ENCODE measurements at places on chromosomes 12 and 14.

DNA sequence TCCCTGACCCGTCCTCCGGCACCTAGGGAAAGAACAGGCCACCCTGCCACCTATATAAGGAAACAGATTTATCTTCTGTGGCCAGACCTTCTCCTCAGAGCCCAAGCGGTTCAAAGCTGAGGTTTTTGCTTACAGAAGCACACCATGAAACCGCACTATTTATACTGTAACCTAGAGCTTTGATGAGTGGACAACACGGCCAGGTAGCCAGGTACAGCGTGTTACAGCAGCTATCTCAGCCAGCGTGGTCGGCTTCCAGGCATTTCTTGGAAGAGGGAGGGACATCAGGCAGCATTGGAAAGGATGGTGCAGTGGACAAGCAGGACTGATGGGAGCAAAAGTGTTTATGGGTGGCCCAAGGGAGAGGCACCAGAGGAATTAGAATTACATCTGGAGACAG is 34.4 kb downstream of the TTC7B start:
- no peak for DNase-seq

GRCh38 chr14:30580616-30581282 is 21.8 kb downstream of the G2E3 start:
- DNase-seq = no peak

DNA sequence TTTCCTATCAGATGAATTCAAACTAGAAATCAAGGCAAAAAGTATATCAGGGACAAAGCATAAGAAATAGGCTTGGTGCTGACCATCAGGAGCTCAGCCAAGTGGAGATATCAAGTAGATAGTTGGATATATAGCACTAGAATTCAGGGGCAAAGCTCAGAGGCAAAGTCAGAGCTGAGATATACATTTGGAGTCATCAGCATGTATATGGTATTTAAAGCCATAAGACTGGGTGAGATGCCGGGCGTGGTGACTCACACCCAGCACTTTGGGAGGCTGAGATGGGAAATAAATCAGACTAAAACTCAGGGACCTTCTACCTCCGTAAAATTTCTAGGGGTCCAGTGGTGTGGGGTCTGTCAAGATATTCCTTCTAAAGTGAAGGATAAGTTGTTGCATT is 38.9 kb upstream of the LIMA1 start:
- DNase-seq = no peak

DNA sequence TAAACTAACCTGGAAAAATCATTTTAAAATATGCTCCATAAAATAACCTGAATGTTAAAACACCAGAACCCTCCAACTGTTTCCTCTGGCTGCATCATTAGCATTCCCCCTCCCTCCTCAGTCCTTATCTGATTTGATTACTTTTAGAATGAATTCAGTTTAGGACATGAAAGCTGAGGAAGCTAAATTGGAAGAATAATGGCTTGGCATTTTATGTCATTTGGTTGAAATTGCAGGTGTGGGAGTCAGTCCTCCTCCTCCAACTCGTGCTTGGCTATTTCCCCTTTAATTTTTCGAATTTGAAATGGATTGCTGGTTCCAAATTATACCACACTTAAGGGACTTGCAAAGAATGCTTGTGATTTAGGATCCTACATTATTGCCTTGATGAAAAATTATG is 473.0 kb upstream of the STXBP6 start:
- DNase-seq = no peak

- DNase-seq = no peak
These were observed 318.1 kb downstream of the LRIG3 start for GRCh38 chr12:58602179-58602578.

GRCh38 chr14:56816574-56817391 is 6.5 kb upstream of the OTX2 start:
- DNase-seq = no peak

GRCh38 chr14:43671716-43672485 is 835.2 kb downstream of the FSCB start:
- no peak for DNase-seq

DNA sequence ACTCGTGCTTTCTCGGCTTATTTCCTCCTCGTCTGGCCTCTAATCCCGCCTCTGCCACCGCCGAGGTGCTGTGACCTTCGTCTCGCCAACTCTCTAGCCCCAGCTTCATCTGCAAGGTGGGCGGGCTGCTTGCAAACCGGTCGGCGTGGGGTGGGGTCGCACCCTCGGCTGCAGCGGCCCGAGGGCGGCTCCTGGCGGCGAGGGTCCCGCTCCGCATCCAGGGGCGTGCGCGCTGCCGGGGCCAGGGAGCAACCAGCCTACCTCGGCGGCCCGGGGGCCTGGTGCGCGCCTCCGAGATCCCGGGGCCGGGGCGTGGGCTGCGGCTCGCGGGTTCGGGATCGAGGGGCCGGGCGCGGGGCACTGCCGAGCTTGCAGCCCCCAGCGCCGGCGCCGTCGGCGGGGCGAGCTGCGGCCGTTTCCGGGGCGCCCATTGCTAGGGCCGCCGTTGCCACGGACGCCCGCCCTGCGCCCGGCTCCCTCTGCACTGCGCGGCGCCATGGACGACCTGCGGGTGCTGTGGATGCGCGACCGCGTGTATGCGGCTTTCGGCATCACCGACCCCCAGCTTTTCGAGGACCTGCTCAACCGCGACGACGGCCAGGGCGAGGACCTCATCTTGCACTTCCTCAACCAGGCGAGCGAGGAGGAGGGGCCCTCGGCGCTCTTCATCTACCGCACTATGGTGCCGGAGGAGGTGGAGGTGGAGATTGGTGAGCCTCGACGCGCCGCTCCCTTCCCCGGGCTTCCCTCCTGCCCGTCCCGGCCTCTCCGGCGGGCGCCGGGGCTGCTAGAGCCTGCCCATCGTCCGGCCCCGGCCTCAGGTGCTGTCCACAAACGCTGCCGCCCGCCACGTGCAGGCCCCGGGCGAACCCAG is at the start of gene DNAH10:
TSS of gene DNAH10 (plus strand) at position 461 of the 874 bp plus-strand sequence. CDS start at position 497, 36 bp downstream.
- no peak for DNase-seq

DNA sequence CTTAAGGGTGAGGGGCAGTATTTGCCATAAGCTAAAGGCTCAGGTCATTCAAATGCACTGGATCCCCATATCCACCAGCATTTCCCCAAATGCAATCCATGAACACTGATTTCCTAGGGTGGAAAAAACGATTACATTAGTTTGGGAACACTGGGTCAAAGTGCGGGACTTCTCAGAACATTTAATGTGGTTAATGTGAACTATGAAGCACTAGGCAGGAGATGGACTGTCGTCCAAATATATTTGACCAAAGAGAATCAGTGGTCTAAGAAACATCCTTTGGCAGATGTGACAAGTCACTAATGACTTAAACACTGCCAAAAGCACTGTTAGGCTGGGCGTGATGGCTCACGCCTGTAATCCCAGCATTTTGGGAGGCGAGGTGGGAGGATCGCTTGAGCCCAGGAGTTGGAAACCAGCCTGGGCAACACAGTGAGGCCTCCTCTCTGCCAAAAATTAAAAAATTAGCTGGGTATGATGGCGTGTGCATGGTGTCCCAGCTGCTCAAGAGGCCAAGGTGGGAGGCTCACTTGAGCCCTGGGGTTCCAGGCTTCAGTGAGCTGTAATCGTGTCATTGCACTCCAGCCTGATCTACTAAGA is 205.4 kb downstream of the CALM1 start:
- DNase-seq = no peak

- DNase-seq = no peak
These were observed 32.9 kb downstream of the RIN3 start for GRCh38 chr14:92546347-92547053.

GRCh38 chr14:100786131-100786530 is 39.8 kb upstream of the MEG3 start:
- DNase-seq = no peak

DNA sequence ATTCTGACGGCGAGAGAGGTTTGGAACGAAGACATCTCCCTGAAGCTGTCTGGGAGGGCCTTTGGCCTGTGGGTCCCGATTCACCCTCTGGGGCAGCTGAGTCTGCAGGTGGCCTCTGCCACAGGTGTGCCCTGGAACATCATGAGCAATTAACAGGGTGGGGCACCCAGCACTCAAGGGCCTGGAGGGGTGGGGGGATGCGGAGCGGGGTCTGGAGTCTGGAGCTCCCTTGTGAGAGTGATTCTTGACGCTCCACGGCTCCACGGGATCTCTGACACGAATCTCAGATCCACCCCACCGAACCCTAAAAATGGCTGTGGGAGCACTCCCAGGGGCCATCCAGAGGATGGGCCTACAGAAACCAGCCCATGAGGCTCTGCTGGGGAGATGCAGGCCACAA is 8.3 kb downstream of the ITPK1 start:
- DNase-seq = no peak

- DNase-seq = no peak
These were observed 129.5 kb upstream of the NCOR2 start for GRCh38 chr12:124696693-124697476.

GRCh38 chr14:30177781-30178180 is 250.1 kb upstream of the PRKD1 start:
- DNase-seq = no peak

DNA sequence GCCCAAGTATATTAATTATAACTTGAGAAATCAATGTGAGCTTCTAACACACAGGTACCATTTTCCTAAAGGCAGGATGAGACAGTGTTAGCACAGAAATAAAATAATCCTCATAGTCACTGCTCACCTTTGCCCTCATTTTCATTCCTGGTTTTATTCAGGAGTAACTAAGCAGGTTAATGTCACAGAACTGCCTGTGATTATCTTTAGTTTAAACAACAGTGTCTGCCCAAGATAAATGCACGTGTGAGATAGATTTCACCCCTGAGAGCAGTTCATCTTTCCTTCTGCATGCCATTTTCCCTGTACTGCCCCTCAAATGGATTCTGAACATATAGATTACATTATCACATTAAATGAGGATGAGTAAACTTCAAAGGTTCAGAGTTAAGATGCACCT is 250.7 kb downstream of the RMST start:
- no peak for DNase-seq

GRCh38 chr14:34693228-34693939 is 21.0 kb downstream of the CFL2 start:
- DNase-seq = no peak

DNA sequence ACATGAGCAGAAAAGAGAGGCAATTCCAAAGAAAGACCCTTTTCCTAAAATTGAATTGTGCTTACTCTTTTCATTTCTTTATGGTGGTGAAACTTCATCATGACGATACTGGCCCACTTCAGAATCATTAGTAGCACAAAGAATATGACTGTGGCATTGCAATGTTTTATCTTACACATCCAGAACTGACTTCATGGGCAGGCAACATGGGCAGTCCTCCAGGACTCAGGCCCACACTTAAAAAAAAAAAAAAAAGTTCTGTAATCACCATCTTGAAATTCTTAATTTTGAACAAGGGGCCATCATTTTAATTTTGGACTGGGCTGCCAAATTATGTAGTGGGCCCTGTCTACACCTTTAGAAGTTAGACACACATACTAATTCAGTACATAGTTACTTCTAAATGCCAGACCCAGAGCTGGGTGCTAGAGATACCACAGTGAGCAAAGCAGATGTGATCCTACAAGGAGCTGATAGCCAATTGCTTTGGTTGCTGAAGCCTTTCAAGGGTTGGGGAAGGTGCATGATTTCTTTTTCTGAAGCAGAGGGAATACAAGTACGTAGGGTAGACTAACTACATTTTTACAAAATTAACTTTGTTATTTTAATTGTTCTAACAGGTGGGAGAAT is 35.2 kb downstream of the HELB start:
- DNase-seq = no peak

DNA sequence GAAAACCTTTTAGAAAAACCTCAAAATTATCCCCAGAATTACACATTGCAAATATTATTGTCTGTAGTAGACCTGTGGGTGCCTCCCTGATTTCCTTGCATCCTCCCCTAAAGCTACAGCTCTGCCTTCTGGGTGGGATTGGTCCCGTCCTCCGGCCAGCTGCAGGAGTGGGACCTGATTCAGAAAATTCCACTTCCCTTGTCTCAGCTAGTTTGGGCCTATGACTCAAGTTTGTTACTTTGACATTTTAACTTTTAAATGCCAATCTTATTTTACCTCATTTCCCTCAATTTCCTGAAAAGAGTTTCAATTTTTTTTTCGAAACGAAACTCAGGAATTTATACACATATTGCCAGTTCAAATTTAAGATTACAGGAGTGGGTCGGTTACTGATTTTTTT is 13.2 kb upstream of the SLC41A2 start:
- DNase-seq = no peak

- no peak for DNase-seq
These were observed 17.1 kb downstream of the FICD start for GRCh38 chr12:108531929-108532848.

GRCh38 chr12:132253698-132254480 is 75.5 kb downstream of the GALNT9 start:
- no peak for DNase-seq

DNA sequence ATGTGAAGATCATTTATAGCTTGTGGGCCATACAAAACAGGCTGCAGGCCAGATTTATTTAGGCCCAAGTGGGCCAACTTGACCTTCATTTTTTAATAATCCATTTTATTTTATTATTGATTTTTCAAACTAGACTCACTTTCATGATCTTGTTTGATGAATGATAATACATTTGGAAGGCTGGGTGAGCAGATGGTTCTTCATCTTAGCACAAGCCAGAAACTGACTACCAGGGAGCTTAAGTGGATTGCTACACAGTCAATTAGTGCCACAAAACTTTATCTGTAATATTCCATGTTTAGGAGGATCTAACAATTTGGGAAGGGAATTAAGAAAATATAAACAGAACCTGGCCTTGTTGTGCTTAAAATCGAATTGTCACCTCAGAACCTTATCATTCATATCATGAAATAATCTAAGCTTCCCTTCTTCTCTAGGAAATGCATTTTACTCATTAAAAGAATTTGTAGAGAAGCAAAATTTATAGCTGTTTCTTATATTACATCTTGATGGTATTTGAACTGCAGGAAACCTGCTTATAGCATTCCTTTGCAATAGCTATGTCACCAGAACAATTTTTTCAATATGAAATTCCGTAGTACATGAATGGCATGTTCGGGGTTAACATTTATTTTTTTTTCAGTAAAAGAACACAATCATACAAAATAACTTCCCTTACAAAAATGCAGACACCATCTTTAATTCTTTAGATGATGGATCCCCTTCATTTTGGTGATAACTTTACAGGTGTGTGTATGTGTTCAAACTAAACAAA is 62.0 kb upstream of the CSRP2 start:
- DNase-seq = no peak

DNA sequence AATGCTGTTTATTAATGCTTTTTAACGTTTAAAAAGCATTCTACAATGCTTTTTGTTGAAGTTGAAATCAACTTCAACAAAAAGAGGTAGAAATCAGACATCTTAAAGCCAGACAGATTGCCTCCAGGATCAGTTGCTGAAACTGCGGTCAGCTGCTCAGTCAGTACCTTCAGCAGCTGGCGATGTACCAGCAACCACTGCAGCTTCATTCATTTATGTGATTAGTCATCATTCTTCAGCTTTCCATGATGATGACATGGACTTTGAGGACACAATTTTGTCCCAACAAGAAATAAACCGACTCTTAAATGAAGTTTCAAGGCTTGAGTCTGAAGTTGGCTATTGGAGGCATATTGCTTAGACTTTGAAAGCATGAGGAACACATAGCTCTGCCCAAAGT is 31.5 kb upstream of the NUAK1 start:
- DNase-seq = no peak

- DNase-seq = no peak
These were observed 297.2 kb upstream of the AMIGO2 start for GRCh38 chr12:47376927-47377326.

- DNase-seq = no peak
These were observed 410.3 kb upstream of the LMO3 start for GRCh38 chr12:17016116-17016864.

Data from effector CD8-positive, alpha-beta T cell (primary cell).